ENCODE measurements at places on chromosomes 12 and 14.

DNA sequence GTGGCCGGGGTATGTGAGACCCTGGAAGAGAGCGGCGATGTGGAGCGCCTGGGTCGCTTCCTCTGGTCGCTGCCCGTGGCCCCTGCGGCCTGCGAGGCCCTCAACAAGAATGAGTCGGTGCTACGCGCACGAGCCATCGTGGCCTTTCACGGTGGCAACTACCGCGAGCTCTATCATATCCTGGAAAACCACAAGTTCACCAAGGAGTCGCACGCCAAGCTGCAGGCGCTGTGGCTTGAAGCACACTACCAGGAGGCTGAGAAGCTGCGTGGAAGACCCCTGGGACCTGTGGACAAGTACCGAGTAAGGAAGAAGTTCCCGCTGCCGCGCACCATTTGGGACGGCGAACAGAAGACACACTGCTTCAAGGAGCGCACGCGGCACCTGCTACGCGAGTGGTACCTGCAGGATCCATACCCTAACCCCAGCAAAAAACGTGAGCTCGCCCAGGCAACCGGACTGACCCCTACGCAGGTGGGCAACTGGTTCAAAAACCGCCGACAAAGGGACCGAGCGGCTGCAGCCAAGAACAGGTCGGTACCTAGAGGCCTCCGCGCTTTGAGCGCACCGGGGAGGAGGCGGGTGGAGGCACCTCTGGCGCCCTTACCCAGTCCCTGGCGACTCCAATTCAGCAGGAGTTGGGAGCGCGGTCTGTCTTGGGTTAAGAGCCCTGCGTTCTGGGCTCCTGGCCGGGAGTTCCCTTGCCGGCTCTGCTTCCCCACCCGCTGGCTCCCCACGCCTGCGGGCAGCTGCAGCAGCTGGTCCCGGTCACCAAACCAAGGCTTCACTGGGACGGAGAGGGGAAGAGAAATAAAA lies 700 bp downstream of the SIX6 start:
- DNase-seq: no peak

DNA sequence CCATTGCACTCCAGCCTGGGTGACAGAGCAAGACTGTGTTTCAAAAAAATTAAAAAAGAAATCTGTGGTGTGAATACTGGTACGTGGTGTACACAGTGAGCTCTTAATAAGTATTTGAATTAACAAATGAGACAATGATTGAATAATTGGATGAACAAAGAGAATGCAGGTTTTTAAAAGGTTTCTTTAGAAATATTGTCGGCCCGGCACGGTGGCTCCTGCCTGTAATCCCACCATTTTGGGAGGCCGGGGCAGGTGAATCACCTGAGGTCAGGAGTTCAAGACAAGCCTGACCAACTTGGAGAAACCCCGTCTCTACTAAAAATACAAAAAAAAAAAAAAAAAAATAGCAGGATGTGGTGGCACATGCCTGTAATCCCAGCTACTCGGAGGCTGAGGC lies 6.6 kb downstream of the HIF1A start:
- DNase-seq: no peak

DNA sequence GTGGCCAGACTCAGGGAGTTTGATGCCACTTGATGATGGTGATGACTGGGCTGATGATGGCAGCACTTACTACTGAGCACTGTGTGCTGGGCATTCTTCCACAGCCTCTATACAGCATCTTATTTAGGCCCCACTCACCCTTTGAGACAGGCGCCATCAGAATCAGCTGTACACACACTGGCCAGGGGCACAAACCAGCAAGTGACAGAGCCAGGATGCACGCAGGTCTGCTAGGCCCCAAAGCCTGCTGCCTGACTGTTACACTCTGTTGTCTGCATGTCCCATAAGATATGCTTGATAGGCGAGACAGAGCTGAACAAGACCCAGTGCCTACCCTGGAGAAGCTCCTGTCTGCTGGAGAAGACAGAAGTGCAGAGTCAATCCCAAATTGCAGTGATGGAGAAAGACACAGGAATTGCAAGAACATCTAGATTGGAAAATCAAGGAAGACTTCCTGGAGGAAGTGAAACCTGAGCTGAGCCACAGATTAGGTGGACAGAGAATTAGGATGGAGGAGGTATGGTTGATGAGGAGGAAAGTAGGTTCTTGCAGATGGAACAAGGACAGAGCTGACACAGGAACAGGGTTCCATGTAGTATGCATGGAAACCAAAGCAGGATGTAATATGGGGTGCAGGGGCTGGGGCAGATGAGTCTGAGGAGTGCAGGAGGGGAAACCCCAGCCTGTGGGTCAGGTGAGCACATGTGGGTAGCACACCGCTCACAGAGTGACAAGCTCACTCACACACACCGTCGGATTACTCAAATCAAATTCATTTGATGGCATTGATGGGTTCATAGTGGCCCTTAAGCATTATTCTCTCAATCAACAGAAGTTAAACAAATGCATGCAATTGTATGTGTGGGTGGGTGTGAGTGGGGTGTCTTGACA lies 117.3 kb downstream of the BEGAIN start:
- DNase-seq: no peak

- no peak for DNase-seq
These were observed 19.2 kb upstream of the MAP1LC3B2 start for GRCh38 chr12:116539905-116540482.

GRCh38 chr12:93857279-93857938 lies 180.2 kb downstream of the CRADD start:
- no peak for DNase-seq

GRCh38 chr14:89915114-89915878 lies 39.2 kb downstream of the EFCAB11 start:
- peak; percentile 81 for DNase-seq

DNA sequence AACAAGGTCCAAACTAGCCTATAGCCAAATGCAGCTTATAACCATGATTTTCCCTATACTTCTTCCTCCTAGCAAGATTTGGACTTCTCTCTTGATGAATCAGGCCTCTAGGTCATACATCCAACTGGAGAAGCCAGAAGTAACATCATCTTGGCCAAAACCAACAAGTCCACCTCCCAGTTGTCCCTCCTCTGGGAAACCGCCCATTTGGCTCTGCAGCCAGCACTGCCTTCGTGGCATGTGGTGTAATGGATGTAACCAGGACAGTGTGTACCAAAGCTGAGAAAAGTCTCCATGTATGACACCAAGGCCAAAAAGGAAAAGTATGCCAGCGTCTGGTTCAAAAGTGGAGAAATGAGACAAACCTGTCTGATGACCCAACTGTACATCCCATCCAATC lies 59.3 kb upstream of the VASH1 start:
- no peak for DNase-seq

GRCh38 chr14:88299865-88300530 lies 23.1 kb downstream of the KCNK10 start:
- no peak for DNase-seq

- no peak for DNase-seq
These were observed 70.1 kb downstream of the TSPAN9 start for GRCh38 chr12:3147260-3147659.

- no peak for DNase-seq
These were observed 172.8 kb downstream of the KTN1 start for GRCh38 chr14:55752580-55753390.

DNA sequence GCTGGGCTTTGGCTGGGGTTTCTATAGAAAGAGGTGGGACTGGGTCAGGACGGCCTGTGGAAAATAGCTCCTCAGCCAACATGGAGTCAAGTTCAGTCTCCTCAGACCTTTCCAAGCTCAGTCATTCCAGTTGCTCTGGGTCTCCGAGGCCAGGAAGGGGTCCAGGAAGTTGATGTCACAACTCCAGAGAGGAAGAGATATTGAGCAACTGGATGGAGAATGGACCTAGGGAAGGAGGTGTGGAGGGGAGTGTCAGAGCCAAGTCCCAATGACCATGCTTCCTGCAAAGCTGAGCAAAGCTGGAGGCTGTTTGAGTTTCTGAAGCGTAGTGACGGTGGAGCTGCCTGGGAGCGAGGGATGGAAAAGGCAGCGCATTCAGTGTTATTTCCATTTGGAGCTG lies 86.1 kb downstream of the SLC24A4 start:
- DNase-seq: no peak

GRCh38 chr12:42946871-42947381 lies 357.4 kb upstream of the PRICKLE1 start:
- no peak for DNase-seq

DNA sequence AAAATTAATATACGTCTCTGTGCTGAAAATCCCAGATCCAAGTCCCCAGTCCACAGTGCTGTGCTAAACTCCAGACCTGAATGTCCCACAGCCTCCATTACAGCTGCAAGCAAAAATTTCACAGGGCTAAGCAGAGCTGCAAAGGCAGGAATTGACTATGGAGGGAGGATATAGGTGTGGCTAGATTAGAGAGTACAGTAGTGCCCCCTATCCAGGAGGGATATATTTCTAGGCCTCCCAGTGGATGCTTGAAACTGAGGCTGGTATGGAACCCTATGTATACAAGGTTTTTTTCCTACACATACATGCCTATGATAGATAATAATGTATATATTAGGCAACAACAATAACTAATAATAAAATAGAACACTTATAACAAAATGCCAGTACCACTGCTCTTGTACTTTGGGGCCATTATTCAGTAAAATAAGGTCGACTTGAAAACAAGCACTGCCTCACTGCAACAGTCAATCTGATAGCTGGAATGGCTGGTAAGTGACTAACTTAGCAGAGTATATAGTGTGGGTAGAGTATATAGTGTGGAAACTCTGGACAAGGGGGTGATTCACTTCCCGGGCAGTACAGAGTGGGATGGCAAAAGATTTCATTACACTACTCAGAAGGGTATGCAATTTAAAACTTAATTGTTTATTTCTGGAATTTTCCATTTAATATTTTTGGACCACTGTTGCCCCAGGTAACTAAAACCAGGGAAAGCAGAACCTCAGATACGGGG lies 82.7 kb downstream of the C14orf132 start:
- no peak for DNase-seq

GRCh38 chr14:105247715-105248367 lies 492 bp upstream of the BTBD6 start:
- no peak for DNase-seq

GRCh38 chr12:66822961-66823360 lies 144.1 kb upstream of the GRIP1 start:
- no peak for DNase-seq

- no peak for DNase-seq
These were observed 10.8 kb downstream of the COL2A1 start for GRCh38 chr12:47993491-47993890.

DNA sequence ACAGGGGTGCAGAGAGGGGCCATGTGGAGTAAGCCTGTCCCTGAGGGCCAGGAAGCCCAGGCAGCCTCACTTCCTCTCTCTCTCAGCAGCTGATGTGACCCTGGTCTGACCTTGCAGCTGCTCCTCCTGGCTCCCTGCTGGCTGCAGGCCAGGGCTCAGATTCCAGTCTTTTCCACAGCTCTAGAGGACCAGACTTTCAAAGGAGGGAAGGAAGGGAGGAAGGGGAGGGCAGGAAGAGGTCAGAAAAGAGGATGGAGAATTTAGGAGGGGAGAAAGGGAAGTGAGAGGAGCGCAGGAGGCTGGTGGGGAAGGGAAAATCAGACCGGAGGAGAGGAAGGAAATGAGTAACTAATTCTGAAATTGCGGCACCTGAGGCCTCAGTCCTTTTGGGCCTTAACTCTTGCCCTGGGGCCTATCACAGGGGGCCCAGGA lies 40.9 kb upstream of the VASH1 start:
- no peak for DNase-seq

- DNase-seq: no peak
These were observed 67.6 kb upstream of the GPATCH2L start for GRCh38 chr14:76083796-76084765.

DNA sequence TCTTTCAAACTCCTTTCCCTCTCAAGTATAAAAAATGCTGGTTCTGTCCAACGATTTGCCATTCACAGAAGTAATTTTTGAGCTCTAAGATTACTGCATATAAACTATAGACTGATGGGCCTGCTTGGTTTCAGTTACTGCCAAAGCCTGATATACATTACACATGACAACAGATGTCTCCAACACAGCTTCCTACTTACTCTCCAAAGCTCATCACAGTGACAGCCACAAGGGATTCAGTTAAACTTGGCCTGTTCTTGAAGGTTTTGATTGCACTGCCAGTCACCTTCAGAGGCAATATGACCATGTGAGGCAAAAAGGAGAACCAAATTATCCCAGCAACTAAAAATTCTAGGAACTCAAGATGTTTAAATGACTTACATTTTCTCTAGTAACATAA lies 30.1 kb downstream of the STXBP6 start:
- no peak for DNase-seq

GRCh38 chr12:102992297-102992696 lies 34.8 kb downstream of the ASCL1 start:
- DNase-seq: no peak

GRCh38 chr12:116709768-116710167 lies 28.1 kb downstream of the SPRING1 start:
- no peak for DNase-seq

- DNase-seq: no peak
These were observed 795 bp upstream of the ACOT2 start for GRCh38 chr14:73567951-73568885.

Data from hematopoietic multipotent progenitor cell treated with erythropoietin and hydrocortisone succinate and interleukin-3 and kit ligand, for 6 days (in vitro differentiated cells).